NCI-H1417 (cell line): ENCODE measurements at places on chromosomes 13 and 19.

GRCh38 chr13:31495336-31495735 is 244.0 kb upstream of the RXFP2 start:
- no peak for DNase-seq

DNA sequence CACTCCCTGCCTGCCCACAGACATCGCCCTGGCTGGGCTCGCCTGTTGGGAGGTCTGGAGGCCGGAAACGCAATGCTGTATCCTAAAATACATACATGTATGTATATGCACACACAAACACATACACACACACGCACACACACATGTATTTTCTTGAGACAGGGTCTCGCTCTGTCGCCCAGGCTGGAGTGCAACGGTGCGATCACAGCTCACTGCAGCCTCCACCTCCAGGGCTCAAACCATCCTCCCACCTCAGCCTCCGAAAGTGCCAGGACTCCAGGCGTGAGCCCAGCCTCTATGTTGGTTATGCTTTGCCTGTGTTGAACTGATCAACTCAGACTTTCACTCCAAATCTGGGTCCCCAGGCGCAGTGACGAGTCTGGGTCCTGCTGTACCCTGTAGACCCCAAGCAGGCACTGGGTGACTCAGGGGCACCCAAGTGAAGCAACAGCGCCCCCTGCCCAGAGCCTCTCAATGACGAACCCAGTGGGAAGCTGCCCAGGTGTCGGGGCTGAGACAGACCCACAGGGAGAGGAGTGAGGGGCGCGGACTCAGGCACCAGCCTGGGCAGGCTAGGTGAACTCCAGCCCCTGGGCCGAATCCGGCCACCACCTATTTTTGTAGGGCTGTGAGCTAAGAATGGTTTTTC is 27.4 kb upstream of the CACTIN start:
- no peak for DNase-seq

DNA sequence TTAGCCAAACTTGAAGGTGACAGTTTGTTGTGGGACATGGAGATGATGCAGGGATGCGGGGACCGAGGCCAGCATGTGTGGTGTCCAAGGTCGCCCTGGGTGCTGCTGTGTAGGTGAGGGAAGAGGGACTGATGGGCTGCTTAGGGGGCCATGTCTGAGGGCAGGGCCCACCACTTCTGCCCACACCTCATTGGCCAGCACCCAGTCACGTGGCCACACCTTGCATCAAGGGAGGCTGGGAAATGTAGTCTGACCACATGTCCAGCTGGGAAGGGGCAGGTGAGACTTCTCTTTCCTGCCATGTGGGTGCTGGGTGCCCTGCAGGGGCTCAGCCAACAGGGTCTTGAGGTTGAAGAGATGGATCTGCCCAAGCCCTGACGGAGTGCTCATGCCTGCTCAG is 88.9 kb downstream of the KDM4B start:
- DNase-seq, result peak; percentile 23

DNA sequence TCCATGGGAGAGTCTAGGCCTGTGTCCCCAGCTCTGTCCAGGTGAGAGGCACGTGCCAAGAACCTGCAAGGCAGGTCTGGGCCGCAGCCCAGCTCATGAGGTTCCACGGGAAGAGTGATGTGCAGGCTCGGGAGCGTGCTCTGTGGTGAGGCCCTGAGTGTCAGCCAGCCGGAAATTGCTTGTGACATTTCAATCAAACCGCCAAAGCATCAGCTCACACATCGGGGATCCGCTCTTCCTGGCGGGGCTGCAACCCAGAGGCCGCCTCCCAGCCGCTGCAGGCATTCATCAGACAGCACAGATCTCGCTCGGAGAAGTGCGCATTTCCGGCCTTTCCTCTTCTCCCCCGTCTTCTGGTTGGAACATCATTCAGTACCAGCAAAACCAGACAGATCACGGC is 109.3 kb downstream of the KDM4B start:
- DNase-seq, result no peak
